ENCODE measurements at places on chromosomes 7 and 10.

GRCh38 chr10:49587981-49588380, 22.1 kb upstream of the SLC18A3 start:
- DNase-seq: no peak

GRCh38 chr7:101747053-101747878, 70.2 kb upstream of the CUX1 start:
- DNase-seq: no peak

GRCh38 chr10:132834891-132835847, 49.2 kb upstream of the NKX6-2 start:
- DNase-seq: peak; percentile 12

DNA sequence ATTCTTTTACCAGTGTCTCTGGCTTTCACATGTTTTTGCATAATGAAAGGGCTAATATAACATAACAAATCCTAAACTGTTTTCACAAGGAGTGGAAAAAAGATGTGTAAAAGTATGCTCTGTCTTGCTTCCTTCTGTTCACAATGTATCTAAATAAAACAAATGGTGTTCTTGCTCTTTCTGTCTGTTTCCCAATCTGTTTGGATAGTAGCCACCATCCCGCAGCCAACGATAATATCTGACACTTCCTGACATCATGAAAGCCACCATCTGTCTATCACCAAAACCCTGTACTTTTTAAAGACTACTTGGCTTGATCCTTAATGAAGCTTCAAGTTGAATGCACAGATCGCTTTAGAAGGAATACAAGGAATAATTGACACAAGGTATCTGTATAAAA, 246.2 kb downstream of the ETV1 start:
- DNase-seq: no peak

GRCh38 chr10:90328459-90328858, 529.4 kb downstream of the HTR7 start:
- DNase-seq: no peak

- DNase-seq: peak; percentile 52
These were observed 152.4 kb downstream of the DGKI start for GRCh38 chr7:137694405-137694804.

DNA sequence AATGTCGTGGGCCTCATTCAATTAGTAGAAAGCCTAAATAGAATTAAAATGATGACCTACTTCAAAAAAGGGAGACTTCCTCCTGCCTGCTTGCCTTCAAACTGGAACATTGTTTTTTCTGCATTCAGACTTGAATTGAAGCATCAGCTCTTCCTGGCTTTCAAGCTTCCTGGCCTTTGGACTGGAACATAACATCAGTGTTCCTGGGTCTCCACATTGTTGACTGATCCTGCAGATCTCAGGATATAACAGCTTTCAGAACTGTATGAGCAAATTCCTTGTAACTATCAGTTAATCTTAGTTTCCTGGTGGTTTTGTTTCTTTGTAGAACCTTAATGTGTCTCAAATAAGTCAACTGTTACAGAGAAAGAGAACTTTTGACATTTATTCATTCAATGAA, 18.6 kb downstream of the MAGI2 start:
- DNase-seq: no peak

DNA sequence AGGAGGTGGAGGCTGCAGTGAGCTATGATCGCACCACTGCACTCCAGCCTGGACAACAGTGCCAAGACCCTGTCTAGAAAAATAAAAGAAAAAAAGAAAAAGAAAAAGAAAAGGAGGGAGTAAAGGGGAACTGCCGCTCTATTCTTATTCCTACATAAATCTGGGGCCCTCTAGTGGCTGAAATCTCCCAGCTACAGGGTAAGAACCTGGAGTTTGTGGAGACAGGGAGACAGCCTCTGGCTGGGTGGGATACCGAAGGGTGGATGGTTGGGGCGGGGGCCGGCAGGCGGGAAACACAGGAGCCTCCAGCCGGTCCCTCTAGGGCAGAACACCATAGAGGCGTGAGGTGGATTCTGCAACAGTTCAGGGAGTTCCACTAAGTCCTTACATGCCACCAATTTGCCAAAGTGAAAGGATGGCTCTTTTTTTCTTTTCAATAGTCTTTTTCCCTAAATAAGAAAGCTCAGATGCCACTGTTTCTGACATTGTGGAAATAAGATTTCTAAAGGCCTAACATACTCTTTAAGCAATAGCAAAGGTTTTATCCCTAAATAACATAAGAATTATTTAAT, 117.3 kb downstream of the SVIL start:
- DNase-seq: peak; percentile 63

GRCh38 chr7:92992483-92992882, 125.3 kb downstream of the SAMD9 start:
- no peak for DNase-seq

DNA sequence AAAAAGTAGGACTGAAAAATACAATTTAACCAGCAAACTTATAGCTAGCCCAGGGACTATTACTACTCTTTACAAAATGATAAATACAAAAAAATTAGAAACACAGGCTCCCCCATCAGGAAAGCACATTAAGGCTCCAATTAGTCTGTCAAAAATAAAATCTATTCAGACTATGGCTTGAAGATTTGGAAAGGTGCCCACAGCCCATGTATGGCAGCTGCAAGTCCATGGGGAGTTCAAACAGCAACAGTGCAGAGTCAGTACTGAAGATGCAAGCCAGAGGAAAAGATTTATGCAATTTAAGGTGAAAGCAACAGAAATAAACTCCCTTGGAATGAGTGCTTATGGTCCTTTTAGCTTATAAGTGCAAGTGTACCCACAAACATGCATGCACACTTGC, 29.7 kb downstream of the IMMP2L start:
- DNase-seq: peak; percentile 32

- DNase-seq: no peak
These were observed 328.6 kb upstream of the COBL start for GRCh38 chr7:51645255-51645654.

DNA sequence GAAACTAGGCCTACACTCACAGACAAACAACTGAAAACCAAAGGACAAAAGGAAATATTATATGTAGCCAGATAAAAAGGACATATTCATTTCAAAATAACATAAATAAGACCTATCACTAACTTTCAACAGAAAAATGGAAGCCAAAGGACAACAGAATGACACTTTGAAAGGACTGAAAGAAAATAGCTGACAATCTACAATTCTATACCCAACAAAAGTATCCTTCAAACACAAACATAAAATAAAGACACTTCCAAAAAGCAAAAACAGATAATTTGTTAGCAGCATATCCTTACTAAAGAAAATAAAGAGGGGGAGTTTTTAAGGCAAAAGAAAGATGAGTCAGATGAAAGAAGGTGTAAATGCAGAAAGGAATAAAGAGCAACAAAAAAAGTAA, 7.9 kb upstream of the ZNF746 start:
- no peak for DNase-seq

GRCh38 chr10:14592026-14592425, 182.7 kb downstream of the FAM107B start:
- no peak for DNase-seq

- no peak for DNase-seq
These were observed 72.5 kb downstream of the SRI start for GRCh38 chr7:88147341-88147740.

- DNase-seq: no peak
These were observed at the start of gene GHRHR for GRCh38 chr7:30963842-30964241. Gene GHRHR (plus strand): TSS chr7:30963953. CDS start chr7:30964069, 116 bp downstream.

- no peak for DNase-seq
These were observed 118.9 kb downstream of the INPP5A start for GRCh38 chr10:132656283-132657126.

DNA sequence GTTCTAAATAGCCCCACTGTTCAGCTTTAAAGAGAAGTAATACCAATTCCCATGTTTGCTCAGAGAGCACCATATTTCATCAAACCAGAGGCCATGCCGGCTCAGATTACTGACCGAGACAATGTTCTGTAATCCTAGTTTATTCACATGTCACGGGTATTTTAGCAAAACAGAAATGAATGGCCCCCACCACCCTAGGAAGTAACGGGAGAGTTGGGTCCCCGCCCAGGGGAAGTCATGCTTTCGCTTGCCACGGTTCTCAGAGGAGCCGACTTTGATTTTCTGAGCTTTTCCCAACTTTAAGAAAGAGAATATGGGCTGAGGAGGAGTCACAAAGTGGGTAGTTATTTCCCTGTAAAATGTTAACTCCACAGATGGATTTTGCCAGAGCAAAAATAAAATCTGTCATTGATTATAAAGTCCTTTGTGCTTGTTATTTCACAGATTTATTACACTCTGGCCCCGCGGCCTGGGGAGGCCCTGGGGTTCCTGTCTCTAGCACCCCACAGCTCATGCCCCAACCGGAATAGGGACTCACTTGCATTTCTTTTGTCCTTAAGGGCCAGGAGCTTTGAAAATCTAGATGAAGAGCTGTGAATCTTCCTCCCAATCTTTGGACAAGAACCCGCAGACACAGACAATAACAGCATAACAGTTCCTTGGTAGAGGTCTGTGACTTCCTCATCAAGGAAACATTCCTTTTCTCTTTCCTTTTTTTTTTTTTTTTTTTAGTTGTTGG, 3.7 kb upstream of the GDF10 start:
- DNase-seq: no peak

- peak; percentile 60 for DNase-seq
These were observed 120.5 kb downstream of the GALNT11 start for GRCh38 chr7:152145853-152146466.

- DNase-seq: no peak
These were observed 31.2 kb downstream of the DYNC2I1 start for GRCh38 chr7:158887594-158887993.

DNA sequence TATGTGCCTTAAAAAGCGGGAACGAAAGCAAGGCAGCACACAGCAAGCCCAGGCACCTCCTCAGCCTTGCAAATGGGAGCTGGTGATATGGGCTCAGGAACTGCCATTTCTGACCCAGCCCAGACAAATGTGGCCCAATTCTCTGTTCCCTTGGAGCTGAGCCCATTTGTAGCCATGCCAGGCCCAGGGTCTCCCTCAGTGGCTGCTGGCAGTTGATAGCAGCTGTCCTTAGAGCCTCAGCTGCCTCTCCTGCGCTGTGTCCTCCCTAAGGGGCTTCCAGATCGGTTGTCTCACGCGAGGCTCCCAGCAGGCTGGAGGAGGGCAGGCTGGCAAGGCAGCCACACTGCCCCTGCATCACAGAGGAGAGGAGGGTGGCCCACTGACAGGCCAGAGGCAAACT, 275.8 kb downstream of the KCNMA1 start:
- no peak for DNase-seq

- DNase-seq: no peak
These were observed 108.5 kb downstream of the RAB18 start for GRCh38 chr10:27612551-27613035.

GRCh38 chr7:72413886-72414285, 1.7 kb upstream of the CALN1 start:
- peak; percentile 68 for DNase-seq

DNA sequence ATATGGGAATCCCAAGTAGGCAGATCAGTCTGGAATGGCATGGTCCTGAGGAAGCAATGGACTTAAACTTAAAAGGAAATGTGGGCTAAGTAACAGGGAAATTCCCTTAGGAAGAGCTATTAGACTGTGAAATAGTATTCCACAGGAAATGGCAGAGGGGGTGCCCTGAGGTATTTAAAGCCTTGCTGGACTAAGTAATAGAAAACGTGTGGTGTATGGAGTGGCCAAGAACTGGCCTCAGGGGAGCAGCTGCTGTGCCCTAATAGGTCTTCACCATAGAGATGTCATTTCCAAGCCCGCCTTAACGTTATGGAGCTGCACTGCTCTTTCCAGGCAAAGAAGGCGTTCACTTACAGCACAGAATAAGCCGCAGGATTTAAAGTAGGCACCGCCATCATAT, 365.2 kb upstream of the ZMIZ1 start:
- no peak for DNase-seq

Measured in D341Med (cell line).